Fibroblast of villous mesenchyme (primary cell): ENCODE measurements at places on chromosomes 2 and 18. TPM values are rescaled to one million over a fixed set of nuclear protein-coding genes. Genes with fewer than 3 reads are reported as not detected.

DNA sequence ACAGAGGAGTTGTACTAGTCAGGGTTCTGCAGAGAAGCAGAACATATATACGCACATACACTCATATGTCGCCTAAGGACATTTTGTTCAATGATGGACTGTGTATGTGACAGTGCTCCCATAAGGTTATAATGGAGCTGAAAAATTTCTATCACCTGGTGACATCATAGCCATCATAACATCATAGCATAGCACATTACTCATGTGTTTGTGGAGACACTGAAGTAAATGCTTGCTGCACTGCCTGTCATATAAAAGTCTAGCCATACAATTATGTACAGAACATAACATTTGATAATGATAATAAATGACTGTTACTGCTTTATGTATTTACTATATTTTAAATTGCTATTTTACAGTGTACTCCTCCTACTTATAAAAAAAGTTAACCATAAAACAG lies 83.1 kb downstream of the TSN start:
- DNase-seq: no peak

DNA sequence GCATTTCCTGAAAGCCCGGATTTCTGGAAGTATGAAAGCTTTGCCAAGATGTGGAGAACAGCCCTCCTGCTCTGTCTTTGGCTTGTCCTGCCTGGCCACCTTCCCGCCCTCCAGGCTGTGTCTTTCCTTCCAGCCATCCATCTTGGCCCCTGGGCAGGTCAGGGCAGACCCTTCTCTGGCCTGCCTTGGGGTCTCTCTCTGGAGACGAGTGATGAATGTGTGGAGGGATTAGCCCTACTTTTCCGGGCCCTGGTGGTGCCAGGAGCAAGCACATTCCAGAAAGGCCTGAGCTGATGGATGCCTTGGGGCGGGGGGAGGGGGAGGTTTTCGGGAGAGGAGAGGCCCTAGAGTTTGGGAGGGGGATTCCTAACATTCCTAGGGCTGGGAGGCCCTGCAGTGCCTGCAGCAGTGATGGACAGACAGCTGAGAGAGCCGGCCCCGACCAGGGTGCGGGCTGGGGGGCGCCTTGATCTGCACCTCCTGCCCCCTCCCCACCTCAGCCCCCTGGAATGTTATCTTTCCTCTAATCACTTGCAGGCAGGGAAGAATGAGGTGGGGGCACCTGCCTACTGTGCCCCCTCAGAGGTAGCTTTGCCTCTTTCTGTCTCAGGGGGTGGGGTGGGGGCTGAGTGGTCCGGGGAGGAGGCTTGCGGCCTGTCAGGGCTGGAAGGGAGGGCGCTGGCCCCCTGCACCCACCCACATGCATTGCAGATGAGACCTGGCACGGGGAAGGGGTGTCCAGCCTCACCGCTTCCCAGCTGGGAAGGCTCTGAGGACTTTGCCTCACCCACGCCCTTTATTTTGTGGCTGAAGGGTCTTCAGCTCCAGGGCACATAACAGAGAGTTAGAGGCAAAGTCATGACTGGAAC lies 156.2 kb downstream of the DDX1 start:
- DNase-seq: no peak

DNA sequence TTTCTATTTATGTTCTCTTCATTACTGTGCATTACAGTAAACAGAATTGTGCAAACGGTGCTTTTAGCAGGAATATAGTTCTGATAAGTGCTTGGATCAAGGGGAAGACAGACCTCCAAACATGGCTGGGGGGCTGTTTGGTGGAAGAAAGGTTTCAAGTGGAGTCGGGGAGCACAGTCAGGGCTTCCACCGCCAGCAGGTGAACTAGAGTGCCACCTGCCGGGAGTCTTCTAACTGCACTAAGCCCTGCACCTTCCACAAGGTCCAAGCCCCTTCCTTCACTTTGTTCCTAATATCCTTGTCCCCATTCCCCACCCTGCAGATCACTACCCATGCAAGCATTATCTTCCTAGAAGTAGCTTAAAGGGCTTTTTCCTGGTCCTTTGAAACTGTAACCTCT lies 11.1 kb downstream of the ONECUT2 start:
- peak; percentile 14 for DNase-seq

The MC5R gene
- total RNA-seq: not detected in 2 replicates

DNA sequence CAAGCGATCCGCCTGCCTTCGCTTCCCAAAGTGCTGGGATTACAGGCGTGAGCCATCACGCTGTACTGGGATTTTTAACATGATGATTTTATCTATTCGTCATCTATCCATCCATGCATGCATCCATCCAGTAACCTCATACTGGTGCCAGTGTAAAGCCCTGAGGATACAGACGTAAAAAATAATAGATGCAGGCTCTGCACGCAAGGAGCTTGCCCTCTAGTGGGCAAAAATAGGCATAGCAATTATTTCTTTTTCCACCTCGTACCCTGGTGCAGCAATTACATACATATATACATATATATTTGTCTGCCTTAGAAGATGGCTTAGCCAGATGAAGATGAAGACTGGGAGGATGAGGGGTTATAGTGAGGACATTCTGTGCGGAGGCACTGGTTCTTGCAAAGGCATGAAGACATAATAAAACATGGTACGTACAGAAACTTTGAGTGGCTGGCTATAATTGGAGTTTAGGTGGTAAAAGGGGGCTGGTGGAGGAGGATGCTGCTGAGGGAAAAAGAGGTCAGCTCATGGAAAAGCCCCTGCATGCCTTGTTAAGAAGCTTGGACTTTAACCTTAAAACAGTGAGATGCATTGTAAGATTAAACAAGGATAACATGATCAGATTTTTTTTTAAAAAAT lies 19.6 kb upstream of the RPIA start:
- DNase-seq: peak; percentile 67

The ANKRD29 gene
- 0.43 and 0.97 TPM in 2 replicates for total RNA-seq

DNA sequence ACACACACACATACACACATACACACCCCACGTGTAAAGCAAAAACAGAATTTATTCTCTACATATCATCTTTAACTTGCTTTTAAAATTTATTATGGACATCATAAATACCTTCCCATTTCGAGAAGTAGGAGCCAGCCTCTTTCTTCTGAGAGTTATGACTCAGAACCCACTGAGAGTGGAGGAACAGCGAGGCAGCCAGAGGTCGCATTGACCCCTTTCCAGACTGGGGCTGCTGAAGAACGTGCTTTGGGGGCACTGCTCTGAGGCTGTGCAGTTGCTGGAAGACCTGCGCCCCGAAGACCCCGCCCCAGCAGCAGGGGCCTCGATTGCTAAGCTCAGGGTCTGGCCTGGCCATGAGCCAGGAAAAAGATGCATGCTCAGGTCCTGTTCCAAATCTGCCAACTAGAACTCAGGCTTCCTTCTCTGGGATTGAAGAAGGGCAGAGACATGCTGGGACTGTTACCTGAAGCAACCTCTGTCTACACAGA lies 133.8 kb upstream of the TWIST2 start:
- DNase-seq: peak; percentile 48

The IL1RN gene
- not detected in 2 replicates for total RNA-seq

The AGXT gene
- total RNA-seq: not detected in 2 replicates

DNA sequence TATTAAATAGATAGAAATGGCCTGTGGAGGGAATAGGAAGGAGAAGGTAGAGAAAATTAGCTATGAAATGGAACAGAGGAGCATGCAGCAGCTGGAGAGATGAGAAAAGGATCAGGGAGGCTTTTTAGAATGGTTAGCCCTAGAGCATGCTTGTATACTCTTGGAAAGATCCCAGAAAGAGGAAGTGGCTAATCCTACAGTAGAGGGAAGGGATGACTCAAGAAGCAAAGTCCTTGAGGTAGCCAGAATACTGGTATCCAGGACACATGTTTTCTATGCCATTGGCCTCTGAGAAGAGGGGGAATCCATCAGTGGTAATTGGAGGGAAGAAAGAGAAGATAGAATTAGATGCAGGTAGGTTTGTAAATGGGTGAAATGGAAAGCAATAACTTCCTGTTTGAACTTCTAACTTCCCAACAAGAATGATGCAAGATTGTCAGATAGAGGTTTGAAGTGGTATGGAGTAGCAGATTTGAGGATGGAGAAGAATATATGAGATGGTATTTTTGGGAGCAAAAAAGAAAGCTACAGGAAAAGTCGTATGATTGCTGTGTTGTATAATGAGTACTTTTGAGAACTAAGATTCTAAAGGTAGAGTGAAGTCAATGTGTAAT lies 17.1 kb upstream of the OSBPL6 start:
- DNase-seq: no peak

- no peak for DNase-seq
These were observed 224.2 kb upstream of the CTAGE1 start for GRCh38 chr18:22641958-22642357.

- no peak for DNase-seq
These were observed 357.8 kb downstream of the ARHGAP15 start for GRCh38 chr2:143486976-143487375.

The CDK5R2 gene
- not detected in 2 replicates for total RNA-seq

GRCh38 chr2:151159109-151159662 lies 102.5 kb downstream of the RBM43 start:
- no peak for DNase-seq

DNA sequence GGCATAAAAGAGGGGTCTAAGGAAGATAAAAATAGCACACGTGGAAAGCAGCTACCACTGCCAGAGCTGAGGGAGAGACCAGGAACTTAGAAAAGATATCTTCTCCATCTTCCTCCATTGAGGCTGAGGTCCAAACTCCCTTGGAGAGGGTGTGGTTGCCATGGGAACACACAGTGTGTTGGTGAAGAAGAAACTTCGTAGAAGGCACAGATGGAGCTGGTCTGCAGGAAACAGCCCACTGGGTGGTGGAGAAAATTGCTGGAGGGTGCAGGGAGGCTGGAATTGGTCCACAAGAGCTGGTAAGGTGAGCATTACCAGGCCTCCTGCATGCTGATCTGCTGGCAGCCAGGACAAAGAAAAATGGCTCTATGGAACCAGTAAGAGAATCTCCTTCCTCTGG lies 191.0 kb downstream of the HRH4 start:
- no peak for DNase-seq

DNA sequence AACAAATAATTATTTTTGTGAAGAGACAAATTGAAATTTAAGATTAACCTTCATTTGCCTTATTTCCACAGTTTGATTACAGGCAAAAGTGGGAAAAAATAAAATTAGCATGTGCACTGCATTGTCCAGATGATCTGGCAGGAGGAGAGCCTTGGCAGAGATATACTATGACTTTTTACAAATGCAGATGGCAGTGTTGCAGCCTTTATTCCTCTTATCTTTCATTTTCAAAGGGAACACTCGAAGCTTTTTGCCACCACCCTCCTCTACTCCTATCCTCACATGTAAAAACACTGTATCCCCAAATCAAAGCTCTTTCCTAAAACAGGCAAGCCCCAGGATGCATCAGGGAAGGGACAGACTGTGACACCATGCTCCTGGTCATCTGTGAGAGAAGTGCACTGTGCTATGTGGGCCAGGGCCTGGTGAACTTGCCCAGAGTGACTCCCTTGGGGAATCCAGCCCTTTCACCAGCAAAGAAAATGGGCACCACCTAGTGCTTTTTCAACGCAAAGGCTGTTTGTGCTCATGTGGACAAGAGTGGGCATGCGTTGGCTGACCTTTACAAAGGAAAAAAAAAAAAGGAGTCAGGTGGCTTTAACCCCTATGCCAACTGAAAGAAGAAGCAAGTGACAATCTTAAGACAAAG lies 74.7 kb upstream of the ETAA1 start:
- DNase-seq: peak; percentile 61

The PLEKHH2 gene
- total RNA-seq: 3.9 and 7.3 TPM in 2 replicates

DNA sequence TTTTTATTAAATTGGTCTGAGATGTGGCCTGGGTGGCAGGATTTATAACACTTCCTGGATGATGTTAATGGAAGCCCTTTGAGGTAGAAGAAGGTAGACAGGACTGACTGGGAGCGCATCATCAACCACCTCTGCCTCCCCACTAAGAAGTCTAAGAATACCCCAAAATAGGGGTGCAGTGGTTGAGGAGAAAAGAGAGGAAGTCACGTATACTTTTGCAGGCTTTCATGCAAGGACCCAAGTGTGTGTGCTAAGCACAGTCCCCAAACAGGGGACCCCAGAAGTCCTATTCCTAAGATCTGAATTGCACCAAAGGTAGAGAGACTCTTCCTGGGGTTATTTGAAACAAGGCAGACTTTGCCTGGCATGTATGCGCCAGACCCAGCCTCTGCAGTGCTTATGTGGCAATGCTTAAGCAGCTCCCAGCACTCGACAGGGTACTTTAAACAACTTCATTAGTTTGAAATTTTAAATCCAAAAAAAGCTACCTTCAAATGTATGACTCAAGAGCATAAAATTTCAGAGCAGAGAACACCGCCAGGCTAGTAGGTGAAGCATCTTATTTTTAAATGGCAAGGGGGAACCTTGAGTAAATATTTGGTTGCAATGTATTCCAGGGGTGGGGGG lies 35.3 kb downstream of the BCL2 start:
- no peak for DNase-seq

The ALKAL2 gene
- total RNA-seq: 0.43 TPM in 1 of 2 replicates, not detected in the other

The TUBA4B gene
- not detected in 2 replicates for total RNA-seq

DNA sequence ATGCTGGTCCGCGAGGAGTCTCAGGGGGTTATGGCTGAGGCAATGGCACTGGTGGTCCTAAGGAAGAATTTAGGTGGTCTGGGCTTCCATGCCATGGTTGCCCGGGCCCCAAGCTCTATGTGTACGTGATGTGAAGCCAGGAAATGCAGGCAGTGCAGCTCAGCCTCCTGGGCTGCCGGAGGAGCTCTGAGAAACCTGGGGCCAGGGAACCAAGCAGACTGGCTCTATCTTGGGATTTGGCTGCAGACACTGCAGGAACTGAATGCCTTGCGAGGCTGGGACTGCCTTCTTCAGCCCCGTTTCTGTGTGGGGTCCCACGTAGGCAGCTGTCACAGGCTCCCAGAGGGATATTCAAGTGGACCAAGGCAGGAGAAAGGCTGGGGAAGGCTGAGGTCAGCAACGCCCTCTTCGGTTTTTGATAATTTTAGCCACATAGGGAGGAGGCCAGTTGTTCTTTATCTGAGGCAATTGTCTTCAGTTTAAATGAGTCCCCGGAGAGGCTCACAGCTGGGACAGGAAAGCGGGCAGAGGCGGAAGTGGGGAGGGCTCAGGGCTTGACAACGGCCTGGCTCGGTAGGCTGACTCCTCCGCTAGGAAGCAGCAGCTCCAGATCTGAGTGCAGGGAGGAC lies 77.7 kb downstream of the RHOB start:
- DNase-seq: no peak

The ABCG5 gene
- total RNA-seq: not detected in 2 replicates

DNA sequence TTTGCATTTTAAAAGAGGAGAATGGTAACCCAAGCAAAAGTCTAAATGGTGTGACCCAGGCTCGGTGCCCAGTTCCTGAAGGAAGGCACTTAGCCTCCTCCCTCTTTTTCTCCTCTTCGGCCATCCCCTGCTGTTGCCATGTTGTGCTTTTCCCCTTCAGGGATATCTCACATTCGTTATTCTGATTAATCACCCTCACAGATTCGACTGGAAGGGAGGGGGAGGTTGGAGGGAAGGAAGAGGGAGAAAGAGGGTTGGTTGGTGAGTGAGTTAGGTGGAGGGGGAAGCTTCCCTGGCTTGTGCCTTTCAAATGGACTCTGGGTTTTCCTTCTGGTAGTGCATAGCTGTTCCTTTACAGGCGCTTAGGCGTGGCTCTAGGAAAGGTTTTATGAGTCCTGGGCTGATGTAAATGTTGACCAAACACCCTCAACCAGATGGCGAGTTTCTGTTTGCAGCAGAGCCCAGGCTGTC lies 39.0 kb upstream of the LYPD6B start:
- peak; percentile 65 for DNase-seq
